ENCODE measurements at places on chromosomes 2 and 18. TPM values are rescaled to one million over a fixed set of nuclear protein-coding genes. Genes with fewer than 3 reads are reported as not detected.

- H3K4me1 ChIP-seq = no peaks in the 10 kb centered on the region
- no peaks in the 10 kb centered on the region for H3K27me3 ChIP-seq
- H3K4me3 ChIP-seq = no peak overlapping the region
- no peaks in the 10 kb centered on the region for H3K36me3 ChIP-seq
Observed at GRCh38 chr2:56587456-56587855, 403.7 kb downstream of the CCDC85A start.

- peaks cover 7% of the 10 kb centered on the region for H3K4me1 ChIP-seq
- H3K27me3 ChIP-seq = no peaks in the 10 kb centered on the region
- H3K4me3 ChIP-seq = no peak overlapping the region
Observed at GRCh38 chr2:205783872-205784499, 101.7 kb downstream of the NRP2 start.

DNA sequence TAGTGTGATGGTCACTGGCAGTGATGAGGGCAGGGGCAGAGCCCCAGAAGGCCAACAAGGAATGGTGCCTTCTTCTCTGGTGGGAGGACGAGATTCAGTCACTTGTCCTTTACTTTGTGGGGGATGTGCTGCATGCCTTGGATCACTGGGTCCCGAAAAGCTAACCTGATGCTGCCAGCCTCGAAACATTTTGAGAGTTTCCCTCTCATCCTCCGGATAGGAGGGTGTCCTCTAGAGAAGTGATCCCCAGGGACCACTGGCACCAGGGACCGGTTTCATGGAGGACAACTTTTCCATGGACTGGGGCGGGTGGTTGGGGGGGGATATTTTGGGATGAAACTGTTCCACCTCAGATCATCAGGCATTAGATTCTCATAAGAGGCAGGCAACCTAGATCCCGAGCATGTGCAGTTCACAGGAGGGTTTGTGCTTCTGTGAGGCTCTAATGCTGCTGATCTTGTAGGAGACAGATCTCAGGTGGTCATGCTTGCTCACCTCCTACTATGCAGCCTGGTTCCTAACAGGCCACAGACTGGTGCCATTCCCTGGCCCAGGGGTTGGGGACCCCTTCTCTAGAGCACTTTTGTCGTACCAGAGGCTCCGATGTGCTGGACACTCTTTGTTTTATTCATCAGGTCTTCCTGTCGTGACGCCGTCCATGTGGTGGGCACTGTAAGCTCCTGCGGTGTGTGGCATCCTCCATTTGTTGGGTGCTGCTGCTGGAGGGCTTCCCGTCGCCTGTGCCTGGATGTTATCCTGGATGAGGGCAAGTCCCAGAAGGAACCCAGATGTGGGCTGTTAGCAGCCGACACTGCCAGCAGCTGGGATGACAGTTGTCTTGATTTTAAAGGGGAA, 68.5 kb upstream of the HDAC4 start:
- H3K4me3 ChIP-seq = no peak overlapping the region
- peaks cover 5% of the 10 kb centered on the region for H3K27me3 ChIP-seq
- no peaks in the 10 kb centered on the region for H3K36me3 ChIP-seq
- H3K4me1 ChIP-seq = no peaks in the 10 kb centered on the region
- no peak for DNase-seq

DNA sequence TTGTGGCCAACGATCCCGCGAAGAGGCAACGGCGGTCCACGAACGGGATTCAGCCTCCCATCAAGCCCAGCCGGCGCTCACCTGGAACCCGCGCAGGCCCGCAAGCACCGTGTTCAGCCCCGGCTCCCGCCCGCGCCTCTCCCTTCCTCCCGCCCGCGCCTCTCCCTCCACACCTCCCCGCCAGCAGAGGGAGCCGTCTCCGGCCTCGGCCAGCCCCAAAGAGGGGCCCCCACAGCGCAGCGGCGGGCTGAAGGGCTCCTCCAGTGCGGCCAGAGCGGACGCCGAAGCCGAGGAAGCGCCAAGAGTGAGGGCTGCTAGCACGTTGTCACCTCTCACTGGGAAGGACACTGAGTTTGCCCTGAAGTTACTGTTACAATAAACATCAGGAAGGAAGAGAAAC, 55.3 kb upstream of the LAPTM4A start:
- peak overlapping the region; percentile 32 for H3K4me3 ChIP-seq
- peak; percentile 59 for DNase-seq
- H3K27ac ChIP-seq = no peak overlapping the region
- H3K36me3 ChIP-seq = no peaks in the 10 kb centered on the region
- peaks cover 8% of the 10 kb centered on the region for H3K27me3 ChIP-seq

GRCh38 chr2:86825693-86826381, 35.1 kb upstream of the CD8A start:
- no peak overlapping the region for H3K4me3 ChIP-seq
- no peaks in the 10 kb centered on the region for H3K27me3 ChIP-seq
- no peaks in the 10 kb centered on the region for H3K36me3 ChIP-seq

GRCh38 chr2:19898592-19899329, 3.0 kb downstream of the TTC32 start:
- H3K27ac ChIP-seq = no peak overlapping the region
- no peaks in the 10 kb centered on the region for H3K36me3 ChIP-seq
- H3K4me1 ChIP-seq = peaks cover 34% of the 10 kb centered on the region

DNA sequence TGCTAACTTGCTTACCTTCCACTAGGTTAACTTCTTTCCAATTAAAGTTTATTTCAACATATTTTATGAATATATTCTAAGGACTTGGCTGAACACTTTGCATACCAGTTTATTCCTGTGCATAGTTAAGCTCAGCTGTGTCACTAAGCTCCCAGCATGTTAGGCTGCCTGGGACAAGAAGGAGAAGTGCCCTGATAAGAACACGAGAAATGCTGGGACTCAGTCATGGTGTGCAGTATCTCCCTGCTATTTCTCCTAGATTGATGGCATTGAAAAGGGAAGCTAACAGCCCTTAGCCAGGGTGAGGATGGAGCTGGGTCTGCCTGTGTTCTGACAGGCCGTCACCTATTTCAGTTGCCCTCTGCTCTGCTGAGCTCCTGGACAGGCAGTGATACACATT, 164.3 kb downstream of the TRABD2A start:
- no peak overlapping the region for H3K4me3 ChIP-seq
- H3K36me3 ChIP-seq = no peaks in the 10 kb centered on the region
- no peaks in the 10 kb centered on the region for H3K27me3 ChIP-seq
- H3K4me1 ChIP-seq = no peaks in the 10 kb centered on the region
- H3K27ac ChIP-seq = no peak overlapping the region

DNA sequence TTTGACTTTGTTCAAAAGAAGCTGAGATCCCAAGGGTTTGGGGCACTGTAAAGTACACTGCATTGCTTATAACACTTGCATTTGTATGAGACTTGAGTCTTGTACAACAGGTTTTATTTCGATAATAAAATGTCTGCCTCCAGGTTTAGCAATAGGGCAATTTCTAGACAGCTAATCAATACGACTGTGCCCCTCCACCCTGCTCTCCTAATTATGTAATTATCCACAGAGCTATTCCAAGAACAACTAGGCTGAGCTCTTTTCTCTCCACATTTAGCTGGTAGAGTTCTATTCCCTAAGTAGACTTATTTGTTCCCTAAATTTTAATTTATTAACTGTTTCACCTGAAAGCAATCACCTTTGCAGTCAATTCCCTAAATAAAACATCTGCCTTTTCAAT, 52.9 kb upstream of the LINC00305 start:
- no peaks in the 10 kb centered on the region for H3K27me3 ChIP-seq
- no peak overlapping the region for H3K27ac ChIP-seq
- DNase-seq = no peak
- no peak overlapping the region for H3K4me3 ChIP-seq

GRCh38 chr2:73821227-73821626, 7.5 kb upstream of the STAMBP start:
- no peaks in the 10 kb centered on the region for H3K36me3 ChIP-seq
- H3K27ac ChIP-seq = no peak overlapping the region
- no peaks in the 10 kb centered on the region for H3K4me1 ChIP-seq
- DNase-seq = no peak
- no peak overlapping the region for H3K4me3 ChIP-seq

DNA sequence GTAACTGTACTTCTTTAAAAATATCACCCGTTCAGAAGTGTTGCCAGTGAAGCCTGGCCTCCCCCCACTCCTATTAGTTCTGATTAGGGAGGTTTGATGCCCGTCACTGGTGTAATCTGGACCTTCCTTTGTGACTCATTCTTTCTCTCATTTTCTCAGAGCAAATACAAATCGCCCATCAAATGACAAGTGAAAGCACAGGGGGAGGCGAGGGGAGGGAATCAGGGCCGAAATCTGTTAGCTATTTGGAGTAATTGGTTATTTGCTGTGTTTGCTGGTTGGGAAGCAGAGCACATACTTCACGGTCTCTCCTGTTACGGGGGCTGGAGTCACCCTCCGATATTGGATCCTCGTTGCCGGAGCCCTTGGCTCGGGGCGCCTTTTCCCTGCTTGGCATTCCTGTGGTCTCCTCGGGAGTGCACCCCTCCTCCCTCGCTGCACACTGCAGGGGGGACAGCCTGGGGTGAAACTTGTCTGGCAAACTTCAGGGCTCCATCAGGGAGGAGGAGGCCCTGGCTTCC, 178.1 kb downstream of the DYSF start:
- H3K27ac ChIP-seq = no peak overlapping the region
- H3K4me3 ChIP-seq = no peak overlapping the region
- peaks cover 4% of the 10 kb centered on the region for H3K36me3 ChIP-seq
- DNase-seq = no peak
- no peaks in the 10 kb centered on the region for H3K4me1 ChIP-seq

- peaks cover 5% of the 10 kb centered on the region for H3K4me1 ChIP-seq
- H3K4me3 ChIP-seq = no peak overlapping the region
- no peak for DNase-seq
- no peaks in the 10 kb centered on the region for H3K27me3 ChIP-seq
- no peaks in the 10 kb centered on the region for H3K36me3 ChIP-seq
Observed at GRCh38 chr18:24009651-24010333, 4.8 kb upstream of the TTC39C start.

- peaks cover 64% of the 10 kb centered on the region for H3K36me3 ChIP-seq
- H3K4me1 ChIP-seq = no peaks in the 10 kb centered on the region
- H3K4me3 ChIP-seq = no peak overlapping the region
Observed at GRCh38 chr2:237352279-237352845, 61.6 kb downstream of the COL6A3 start.

DNA sequence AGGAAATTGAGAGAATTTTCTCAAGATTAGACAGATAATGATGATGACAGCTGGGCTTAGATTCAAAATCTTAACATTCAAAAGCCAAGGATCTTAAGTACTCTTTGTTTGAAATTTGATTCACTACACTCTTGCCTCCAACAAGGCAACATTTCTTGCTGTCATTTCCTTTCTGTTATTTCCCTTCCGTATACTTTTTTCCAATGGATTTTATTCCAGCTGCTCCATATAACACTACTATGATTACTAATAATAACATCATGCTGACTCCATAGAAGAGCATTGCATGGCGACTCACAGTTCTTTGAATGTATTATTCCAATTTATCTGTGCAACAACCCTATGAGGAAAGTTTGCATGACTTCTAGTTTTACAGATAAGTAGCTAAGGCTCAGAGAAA, 33.9 kb upstream of the CCDC102B start:
- H3K4me1 ChIP-seq = no peaks in the 10 kb centered on the region
- H3K27me3 ChIP-seq = no peaks in the 10 kb centered on the region
- no peaks in the 10 kb centered on the region for H3K36me3 ChIP-seq
- DNase-seq = no peak
- H3K4me3 ChIP-seq = no peak overlapping the region
- no peak overlapping the region for H3K27ac ChIP-seq

- no peaks in the 10 kb centered on the region for H3K36me3 ChIP-seq
- no peak for DNase-seq
- H3K4me3 ChIP-seq = peak overlapping the region; percentile 38
- H3K4me1 ChIP-seq = no peaks in the 10 kb centered on the region
Observed at GRCh38 chr2:36695746-36696415, 626 bp upstream of the VIT start.

GRCh38 chr2:26555246-26556133, 77.6 kb upstream of the OTOF start:
- H3K27me3 ChIP-seq = no peaks in the 10 kb centered on the region
- no peak for DNase-seq
- H3K27ac ChIP-seq = no peak overlapping the region
- no peaks in the 10 kb centered on the region for H3K36me3 ChIP-seq
- no peaks in the 10 kb centered on the region for H3K4me1 ChIP-seq

DNA sequence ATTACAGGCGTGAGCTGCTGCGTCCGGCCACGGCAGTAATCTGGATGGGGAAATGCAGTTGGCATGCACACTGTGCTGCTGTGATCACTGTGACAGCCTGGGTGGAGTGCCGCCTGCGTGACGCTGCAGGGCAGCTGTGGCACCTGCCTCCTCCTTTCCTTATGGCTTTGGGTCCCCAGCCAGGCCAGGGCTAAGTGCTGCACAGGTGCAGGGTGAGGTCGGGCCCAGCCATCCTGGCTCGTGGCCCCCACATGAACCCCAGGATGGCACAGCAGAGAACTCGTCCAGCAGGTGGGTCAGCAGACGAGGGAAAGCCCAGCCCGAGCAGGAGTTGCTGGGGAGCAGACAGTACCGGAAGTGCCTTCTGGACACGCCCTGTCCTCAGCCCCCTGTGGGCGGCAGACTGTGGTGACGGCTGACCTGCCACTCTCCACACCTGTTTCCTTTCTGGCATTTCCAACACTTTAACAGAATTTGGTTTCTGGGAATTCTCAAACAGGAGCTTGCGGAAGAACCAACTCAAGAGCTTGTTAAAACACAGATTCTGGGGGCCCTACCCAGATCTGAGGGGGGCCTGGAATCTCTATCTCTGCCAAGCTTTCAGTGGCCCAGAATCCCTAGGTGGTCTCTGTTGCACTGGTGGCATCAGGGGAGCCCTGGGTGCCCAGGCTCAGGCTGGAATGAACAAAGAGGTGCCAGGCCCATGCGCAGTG, 16.9 kb downstream of the HS1BP3 start:
- H3K4me3 ChIP-seq = no peak overlapping the region
- H3K27ac ChIP-seq = peak overlapping the region; percentile 78
- no peak for DNase-seq
- H3K27me3 ChIP-seq = no peaks in the 10 kb centered on the region
- H3K36me3 ChIP-seq = no peaks in the 10 kb centered on the region

DCC gene
- 0.11 TPM for total RNA-seq

TRIM43 gene
- not detected for total RNA-seq

BCL11A gene
- total RNA-seq = 38.5 TPM

ZC3H8 gene
- 9.4 TPM for total RNA-seq
